ENCODE measurements at places on chromosomes 6 and 20. TPM values are rescaled to one million over a fixed set of nuclear protein-coding genes. Genes with fewer than 3 reads are reported as not detected.

- no peak for DNase-seq
Observed at GRCh38 chr6:80540700-80541099, 434.2 kb downstream of the BCKDHB start.

GRCh38 chr20:13355941-13356486 lies 134.9 kb downstream of the ISM1 start:
- DNase-seq: no peak

The SNAP91 gene
- total RNA-seq: not detected

GRCh38 chr6:119110601-119111548 lies 32.4 kb upstream of the FAM184A start:
- DNase-seq: peak; percentile 8

DNA sequence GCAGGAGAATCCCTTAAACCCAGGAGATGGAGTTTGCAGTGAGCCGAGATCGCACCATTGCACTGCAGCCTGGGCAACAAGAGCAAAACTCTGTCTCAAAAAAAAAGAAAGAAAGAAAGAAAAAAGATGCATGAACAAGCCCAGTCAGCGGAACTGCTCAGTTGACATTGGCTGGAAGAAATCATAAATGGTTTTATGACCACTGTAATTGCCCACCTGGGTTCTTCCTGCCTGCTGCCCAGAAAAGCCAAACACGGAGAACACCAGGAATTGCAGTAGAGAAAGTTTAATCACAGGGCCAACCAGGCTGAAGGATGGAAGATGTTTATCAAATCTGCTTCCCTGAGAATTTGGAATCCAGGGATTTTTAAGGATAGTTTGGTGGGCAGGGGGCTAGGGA lies 22.7 kb downstream of the BAK1 start:
- DNase-seq: no peak

The TMEM74B gene
- not detected for total RNA-seq

GRCh38 chr6:158552796-158553138 lies 7.1 kb upstream of the TMEM181 start:
- no peak for DNase-seq

DNA sequence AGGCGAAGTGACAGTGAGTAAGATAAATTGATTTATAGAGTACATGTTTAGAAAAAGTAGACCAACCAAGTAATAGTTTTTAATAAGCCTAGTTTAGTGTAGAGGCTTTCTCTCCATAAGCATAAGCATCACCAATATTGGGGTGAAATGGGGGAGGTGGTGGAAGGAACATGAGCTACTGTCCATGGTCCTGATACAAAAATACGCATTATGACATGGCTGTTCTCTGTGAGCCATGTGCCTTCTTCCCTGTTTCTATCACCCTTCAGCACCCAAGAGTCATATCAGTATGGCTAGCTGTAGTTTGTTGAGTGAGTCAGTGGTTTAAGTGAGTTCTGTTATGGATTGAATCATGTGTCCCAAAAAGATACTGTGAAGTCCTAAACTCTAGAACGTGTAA lies 150.8 kb downstream of the EDN1 start:
- DNase-seq: peak; percentile 52

DNA sequence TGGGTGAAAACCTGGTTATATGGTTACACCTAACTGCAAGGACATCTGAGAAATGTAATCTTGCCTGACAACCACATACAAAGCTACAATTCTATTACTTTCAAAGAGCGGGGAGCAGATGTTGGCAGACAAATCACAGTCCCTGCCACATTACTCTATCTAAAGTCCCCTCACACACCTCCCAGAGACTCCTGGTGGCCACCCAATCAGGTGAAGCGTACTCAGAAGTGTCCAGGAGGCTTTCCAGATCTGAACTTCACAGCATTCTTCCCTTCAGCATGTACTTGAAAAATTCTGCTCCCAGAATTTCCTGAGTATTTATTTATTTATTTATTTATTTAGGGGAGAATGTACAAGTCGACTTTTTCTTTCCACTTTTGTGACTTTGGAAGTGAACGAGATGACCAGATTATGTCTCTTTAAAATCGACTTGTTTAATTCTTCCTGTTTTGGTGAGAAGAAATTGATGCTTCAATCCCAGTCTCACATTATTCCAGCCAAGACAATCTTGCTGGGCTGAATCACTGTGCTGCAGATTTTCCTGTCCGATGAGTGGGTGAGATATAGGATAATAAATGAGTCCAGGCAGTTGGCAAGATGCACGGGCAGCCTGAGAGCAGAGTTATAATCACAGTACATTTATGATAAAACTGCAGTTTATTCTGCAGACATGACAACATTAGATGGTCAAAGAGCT lies 46.9 kb upstream of the POPDC3 start:
- no peak for DNase-seq

The PCED1A gene
- total RNA-seq: 31.8 TPM

GRCh38 chr6:118659513-118660217 lies 8.3 kb upstream of the CEP85L start:
- DNase-seq: no peak

The CTCFL gene
- not detected for total RNA-seq

GRCh38 chr6:25301362-25301761 lies 22.2 kb downstream of the CARMIL1 start:
- DNase-seq: no peak

- DNase-seq: peak; percentile 30
Observed at GRCh38 chr20:1775117-1775516, 117.5 kb upstream of the SIRPG start.

DNA sequence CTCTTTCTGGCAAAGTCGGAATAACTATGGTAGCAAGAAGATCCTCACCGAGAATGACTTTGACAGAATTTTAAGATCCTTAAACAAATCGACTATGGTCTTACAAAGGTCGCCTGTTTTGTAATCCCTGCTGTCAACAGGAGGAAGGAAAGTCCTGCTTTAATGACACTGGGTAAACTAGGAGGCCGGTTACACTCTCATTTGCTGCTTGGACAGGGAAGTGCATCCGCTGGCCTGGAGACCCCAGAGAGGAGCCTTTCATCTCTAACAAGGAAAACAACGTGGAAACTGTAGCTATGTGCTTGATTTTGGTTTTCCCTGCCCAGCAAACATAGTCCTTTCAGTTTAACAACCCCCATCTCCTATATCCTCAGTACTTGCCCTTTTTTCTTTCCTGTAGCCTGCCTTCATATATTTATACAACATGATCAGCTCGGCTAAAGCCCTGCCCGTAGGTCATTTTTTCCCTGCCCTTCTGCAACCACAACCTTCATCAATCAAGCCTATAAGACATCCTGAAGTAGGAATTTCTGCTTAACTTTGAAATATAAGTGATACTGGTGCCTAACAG lies 97.2 kb upstream of the RIN2 start:
- DNase-seq: no peak

The TBX18 gene
- total RNA-seq: not detected

The CST3 gene
- total RNA-seq: 368 TPM

The PAQR8 gene
- total RNA-seq: 3.9 TPM

DNA sequence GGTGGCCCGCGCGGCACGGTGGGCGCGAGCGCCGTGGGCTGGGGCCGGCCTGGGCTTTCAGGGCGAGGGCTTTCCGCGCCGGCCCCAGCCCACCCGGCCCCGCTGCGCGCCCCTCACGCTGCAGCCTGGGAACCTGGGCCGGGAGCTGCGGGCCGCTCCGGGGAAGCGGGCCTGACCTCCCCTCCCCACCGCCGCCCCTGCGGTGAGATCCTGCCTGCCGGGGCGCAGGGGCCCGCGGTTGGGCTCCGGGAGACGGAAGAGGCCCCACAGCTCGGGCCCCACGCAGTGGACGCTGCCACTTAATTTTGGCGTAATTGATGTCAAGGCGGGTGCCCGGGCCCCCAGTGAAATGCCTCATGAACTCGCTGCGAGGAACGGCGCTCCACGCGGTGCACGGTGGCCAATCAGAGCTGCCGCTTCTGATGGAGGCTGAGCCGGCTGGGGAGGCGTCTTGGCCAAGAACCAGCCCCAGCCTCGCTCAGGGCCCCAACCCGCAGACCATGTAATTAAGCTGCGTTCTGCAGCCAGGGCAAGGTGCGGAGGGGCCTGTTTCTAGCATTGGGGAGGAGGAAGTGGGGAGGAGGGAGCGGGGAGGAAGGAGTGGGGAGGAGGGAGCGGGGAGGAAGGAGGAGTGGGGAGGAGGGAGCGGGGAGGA lies 96.1 kb upstream of the BHLHE23 start:
- peak; percentile 53 for DNase-seq

DNA sequence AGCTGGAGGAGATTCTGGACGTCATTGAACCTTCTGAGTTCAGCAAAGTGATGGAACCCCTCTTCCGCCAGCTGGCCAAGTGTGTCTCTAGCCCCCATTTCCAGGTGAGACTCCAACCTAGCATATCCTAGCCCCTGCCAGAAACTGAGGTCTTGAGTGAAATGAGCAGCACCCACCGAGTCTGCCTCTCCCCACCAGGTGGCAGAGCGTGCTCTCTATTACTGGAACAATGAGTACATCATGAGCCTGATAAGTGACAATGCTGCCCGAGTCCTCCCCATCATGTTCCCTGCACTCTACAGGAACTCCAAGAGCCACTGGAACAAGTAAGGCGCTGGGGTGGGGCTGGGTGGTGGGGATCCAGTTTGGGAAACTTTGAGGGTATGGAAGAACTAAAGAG lies 4.6 kb downstream of the MEA1 start:
- peak; percentile 30 for DNase-seq

GRCh38 chr6:68400396-68400795 lies 234.7 kb upstream of the ADGRB3 start:
- DNase-seq: no peak

GRCh38 chr6:3919130-3919628 lies 70.0 kb downstream of the FAM50B start:
- peak; percentile 97 for DNase-seq

DNA sequence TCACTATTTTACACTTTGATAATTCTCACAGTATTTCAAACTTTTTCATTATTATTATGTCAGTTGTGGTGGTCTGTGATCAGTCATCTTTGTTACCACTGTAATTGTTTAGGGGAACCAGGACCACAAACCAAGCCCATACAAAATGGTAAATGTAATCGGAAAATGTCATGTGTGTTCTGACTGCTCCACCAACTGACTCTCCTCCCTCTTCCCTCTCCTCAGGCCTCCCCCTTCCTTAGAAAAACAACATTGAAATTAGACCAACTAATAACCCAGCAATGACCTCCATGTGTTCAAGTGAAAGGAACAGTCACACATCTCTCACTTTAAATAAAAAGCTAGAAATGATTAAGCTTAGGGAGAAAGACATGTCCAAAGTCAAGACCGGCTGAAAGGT lies 63.8 kb downstream of the GMDS start:
- DNase-seq: no peak

The PCK1 gene
- total RNA-seq: 0.96 TPM

DNA sequence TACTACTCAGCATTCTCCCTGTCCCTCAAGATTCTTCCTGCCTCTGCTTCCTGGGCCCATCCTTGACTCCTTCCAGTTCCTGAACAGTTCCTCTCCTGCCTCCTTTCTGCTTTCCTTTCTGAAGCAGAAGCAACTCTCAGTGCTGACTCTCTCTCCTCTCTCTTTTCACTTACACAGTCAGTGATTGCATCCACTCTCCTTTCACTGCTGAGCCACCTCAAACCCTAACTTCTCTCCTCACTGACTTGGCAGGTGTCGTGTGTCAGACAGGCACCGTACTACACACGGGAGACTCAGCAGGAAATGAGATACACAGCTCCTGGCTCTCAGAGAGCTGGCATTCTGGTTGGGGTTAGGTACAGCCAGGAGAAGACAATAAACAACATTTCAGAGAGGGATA lies 5.6 kb downstream of the ABHD16A start:
- no peak for DNase-seq

- DNase-seq: no peak
Observed at GRCh38 chr6:124002377-124003081, 198.9 kb downstream of the NKAIN2 start.

DNA sequence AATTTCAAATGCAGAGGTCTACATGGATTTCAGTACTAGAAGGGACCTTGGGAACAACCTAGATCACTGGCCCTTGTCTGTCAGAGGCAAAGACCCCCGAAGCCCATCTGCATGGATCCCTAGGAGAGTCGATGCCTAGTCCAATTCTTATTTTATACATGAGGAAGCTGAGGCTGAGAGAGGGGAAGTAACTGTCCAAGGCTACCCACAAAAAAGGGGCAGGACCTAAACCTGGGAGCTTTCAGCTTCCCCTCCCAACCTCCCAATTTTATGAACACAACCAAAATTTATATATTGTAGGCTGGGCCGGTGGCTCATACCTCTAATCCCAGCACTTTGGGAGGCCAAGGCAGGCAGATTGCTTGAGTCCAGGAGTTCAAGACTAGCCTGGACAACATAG lies 73.2 kb downstream of the TRERF1 start:
- no peak for DNase-seq

GRCh38 chr6:170209354-170210025 lies 81.4 kb downstream of the DLL1 start:
- no peak for DNase-seq

The SRMS gene
- not detected for total RNA-seq

The OOEP gene
- total RNA-seq: not detected

DNA sequence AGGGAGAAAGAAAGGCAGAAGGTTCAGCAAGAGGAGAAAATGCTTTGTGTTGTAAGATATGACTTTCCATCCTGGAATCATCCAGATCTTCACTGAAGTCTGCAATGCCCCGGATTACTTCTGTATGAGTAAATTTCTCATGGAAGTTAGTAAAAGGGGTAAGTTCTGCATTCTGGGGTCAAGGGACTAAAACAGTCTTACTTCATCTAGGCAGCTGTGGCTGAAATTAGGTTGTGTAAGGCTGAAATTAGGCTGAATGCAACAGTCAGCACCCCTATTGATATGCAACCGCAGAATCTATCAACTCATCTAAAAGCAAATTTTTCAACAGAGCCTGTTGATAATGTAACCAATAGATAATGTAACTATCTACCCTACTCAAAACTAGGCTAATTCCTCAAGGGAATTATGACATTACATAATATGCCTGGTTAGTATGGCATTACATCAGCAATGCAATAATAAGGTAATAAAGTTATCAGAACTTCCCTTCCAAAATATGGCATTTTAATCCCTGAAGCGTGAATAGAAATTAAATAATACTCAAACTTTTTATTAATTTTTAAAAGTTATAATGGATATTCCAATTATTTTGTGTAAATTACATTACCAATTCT lies 671.7 kb upstream of the CITED2 start:
- no peak for DNase-seq

The RIMS4 gene
- not detected for total RNA-seq

- DNase-seq: no peak
Observed at GRCh38 chr6:134593442-134593841, 275.5 kb upstream of the SGK1 start.

GRCh38 chr6:125262016-125263013 lies 39.5 kb downstream of the HDDC2 start:
- no peak for DNase-seq

DNA sequence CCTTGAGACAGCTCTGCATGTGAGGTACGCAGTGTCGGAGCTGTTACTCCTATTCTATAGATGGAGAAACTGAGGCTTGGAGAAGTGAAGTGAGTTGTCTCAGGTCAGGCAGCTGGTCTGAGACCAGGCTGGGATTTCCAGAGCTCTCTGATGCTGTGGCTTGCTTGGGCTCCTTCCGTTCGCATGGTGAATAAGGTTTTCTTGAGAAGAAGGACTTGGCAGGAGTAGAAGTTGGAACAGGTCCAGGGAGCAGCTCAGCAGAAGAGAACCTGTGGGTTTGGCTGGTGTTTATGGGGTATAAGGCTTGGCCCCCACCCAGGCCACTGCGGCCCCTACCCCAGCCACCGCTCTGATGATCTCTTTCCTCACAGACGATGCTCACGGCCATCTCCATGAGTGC lies 7.4 kb downstream of the SLC12A5 start:
- DNase-seq: no peak
